ENCODE measurements at places on chromosomes 1 and 21. TPM values are rescaled to one million over a fixed set of nuclear protein-coding genes. Genes with fewer than 3 reads are reported as not detected.
A peak's percentile ranks its signal among the peaks of the same experiment; 100 is the strongest.

- DNase-seq, result no peak
These were observed 2.7 kb downstream of the RBM15 start for GRCh38 chr1:110341872-110342331.

Gene BRINP3
- not detected for total RNA-seq

DNA sequence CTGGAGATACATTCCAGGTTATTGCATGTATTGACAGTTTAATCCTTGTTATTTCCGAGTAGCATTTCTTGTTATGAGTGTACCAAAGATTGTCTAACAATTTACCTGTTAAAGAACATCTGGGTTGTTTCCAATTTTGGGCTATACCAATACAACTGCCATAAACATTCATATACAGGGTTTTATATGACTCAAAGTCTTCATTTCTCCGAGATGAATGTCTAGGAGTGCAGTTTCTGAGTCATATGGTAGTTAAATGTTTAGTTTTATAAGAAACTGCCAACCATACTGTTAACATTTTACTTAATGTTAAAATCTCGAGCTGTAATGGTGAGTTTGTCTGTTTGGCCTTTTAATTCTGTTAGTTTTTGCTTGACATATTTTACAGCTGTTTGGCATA lies 10.0 kb downstream of the RAB4A start:
- DNase-seq, result no peak

Gene FAM43B
- not detected for total RNA-seq

- no peak for DNase-seq
These were observed at the start of gene ARID4B for GRCh38 chr1:235327559-235328270. ARID4B (minus strand) TSS chr1:235328179; CDS start chr1:235326919, 1,260 bp downstream.

DNA sequence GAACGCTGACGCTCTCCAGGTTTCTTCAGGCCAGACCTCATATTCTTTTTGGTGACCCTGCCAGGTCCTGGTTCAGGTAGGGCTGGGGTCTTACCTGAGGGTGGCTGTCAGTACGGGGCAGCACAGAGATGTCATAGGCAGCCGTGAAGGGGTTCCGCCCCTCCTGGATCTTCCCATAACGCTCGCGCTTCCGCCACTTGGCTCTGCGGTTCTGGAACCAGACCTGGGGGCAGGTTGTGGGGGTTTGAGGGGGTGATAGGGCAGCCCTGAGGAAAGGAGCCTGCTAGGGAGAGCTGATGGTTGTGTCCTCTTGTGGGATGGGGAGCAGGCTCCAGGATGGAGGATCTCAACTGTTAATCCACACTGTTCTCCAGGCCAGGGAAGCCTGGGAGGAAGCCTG lies 9.1 kb downstream of the ALX3 start:
- DNase-seq, result no peak

Gene MPZL1
- total RNA-seq, result 93.7 TPM

Gene LIN28A
- not detected for total RNA-seq

DNA sequence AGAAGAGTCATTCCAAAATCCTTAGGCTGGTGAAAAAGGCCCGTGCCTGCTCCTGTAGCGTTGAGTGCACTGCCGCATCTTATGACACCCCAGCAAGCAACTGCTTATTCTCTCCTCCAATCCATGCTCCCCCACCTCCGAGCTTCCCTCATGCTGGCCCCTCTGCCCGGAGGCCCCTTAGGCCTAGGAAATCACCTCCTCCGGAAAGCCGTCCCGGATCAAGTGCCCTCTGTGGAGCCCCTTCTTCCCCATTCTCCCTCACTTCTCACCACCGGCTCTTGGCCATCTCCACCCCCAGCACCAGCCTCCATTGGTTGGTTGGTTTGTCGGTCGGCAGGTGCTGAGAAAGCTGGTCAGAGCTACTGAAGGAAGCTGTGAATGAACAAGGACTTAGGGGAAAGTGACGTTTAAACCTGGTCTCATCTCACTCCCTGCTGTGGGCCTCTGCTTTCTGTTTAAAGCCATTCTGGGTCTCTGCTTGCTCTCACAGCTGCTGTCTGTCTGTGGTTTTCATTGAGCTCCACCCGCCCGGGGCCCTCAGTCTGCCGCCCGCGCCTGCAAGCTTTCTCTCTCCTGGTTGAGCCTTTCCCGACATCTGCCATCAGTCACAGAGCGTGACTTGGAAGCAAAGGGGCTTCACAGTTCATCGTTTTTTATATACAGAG lies 122.2 kb downstream of the KCNN3 start:
- DNase-seq, result no peak

Gene S100A2
- 1.6 TPM for total RNA-seq

DNA sequence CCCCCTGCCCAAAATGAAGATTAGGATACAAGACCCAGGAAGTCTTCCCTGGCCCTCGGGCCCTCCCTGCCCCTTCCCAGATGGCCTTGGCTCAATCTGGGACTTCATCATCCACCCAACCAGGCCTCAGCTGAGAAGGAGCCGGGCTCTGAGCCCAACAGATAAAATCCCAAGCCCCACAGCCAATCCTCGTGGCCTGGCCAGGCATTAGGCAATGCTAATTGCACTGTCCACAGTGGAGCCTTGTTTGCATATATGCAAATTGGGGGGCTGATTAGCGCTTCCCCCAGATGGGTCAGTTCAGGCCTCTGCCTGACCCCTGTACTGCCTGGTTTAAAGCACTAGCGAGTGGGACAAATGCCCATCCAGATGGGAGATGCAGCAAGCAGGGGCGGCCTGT lies 34.9 kb downstream of the IGSF21 start:
- DNase-seq, result no peak

DNA sequence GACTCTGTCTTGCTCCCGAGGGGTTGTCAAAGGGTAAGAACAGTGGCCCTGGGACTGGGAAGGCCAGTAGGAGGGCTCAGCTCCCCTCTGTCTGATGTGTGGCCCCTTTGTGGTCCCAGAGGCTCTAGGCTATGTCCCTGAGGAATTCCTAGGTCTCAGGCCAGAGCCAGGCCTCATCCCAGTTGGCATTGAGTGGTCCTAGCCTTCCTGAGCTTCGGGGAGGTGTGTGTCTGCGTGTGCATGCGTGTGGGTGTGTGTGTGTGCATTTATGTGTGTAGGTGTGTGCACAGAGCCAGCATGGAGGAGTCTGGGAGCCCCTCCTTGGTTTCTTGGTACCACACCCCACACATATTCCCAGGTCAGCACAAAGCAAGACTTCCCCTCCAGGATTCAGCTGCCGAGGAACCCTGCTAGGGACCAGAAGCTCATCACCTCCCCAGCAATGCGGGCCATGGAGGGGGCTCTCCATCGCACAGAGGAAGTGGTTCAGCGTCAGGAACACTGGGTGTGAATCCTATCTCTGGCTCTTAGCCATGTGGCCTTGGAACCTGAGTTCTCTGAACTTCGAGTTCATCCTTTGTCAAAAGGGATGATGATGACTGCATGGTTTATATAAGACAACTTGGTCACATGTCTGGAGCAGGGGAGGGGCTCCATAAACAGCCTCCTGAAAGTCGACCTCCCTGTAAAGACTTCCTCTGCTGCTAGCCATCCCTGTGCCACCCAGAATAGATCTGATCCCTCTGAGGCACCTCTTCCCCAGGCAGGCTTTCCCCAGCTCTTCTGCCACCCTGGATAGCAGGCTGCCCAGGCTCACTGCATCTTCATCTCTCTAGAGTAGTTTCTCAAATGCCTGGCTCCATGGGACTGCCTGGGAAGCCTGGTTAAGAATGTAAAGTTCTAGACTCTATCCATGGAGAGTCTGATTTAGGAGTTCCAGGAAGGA lies 8.3 kb upstream of the EPS8L3 start:
- no peak for DNase-seq

GRCh38 chr1:225242611-225243010 lies 185.2 kb downstream of the LBR start:
- no peak for DNase-seq

Gene BEND5
- total RNA-seq, result not detected

DNA sequence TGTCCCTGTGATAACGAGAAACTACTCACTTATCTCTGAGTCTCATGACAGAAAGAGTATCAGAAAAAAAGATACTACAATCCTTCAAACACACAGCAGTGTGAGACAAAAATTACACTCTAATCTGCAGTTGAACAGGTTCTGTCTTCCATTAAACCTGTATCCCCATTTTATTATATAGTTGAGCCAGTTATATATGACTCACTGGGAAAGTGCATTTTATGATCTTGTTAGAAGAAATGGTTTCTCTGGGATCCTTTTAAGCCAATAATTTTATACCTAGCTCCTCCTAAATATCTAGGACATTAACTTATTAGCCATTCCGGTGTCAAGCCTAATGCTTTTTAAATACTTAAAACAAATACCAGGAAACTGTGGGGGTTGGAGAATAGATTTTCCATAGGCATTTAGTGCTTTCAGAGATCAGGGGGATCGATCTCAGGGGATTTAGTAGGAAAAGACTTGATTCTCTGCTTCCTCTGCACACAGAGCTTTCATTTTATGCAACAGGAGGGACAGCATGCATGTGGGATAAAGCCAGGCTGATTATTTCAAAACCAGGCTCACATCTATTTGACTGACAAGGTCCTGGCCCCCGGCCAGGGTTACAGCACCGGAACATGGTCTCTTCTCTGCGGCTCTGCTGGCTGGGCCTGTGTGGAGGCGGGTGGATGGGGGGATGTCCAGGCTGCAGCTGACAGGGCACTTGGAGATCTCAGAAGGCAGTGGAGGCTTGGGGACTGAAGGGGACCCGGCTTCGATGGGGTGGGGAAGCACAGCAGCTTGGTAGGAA lies 310.6 kb downstream of the DISC1 start:
- DNase-seq, result no peak

GRCh38 chr1:230781594-230781993 lies 34.4 kb downstream of the CAPN9 start:
- DNase-seq, result no peak

Gene NKAIN1
- not detected for total RNA-seq

Gene GJA8
- not detected for total RNA-seq

- no peak for DNase-seq
These were observed 185.6 kb upstream of the KCNK2 start for GRCh38 chr1:214896921-214897320.

GRCh38 chr1:206891412-206891811 lies 5.8 kb upstream of the IL24 start:
- DNase-seq, result no peak

- DNase-seq, result no peak
These were observed at the start of gene SPRR2A for GRCh38 chr1:153057375-153057774. SPRR2A (minus strand) TSS chr1:153057512; CDS start chr1:153056735, 777 bp downstream.

Gene GPR153
- 2.5 TPM for total RNA-seq

DNA sequence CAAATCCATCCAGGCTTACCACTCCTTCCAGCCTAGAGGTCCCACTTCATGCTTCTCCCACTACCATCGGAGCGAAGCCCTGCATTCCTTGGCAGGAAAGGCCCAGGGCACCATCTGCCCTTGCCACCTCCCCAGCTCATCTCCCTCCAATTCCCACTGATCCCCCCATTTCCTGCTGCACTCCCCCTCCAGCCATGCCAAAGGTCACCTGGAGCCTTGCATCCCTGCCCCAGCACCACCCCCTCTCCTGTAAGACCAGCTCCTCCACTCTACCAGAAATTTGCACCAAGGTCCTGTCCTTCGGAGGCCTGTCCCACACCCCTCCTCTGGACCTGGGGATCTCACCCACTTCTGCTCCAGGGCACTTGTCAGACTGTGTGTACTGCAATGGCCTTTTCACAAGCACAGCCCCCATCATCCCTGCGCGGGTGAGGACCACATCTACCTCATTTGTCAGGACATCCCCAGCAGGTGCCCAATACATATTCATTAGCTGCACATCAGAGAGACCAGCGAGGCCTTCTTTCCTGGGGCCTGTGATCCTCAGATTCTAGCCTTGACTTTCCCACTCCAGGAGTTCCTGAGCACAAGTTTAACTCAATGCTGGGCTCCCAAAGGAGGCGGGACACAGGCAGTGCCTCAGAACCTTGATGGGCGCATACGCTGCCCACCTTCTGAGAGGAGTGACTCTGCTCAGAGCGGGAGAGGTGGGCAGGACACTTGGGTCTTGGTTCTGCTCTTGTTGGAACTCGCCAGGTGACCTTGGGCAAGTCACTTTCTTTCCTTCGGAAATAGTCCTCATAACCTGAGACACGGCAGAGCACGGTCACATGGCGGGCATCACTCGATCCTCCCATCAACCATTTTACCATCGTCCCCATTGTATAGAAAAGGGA lies 49.9 kb upstream of the EDN2 start:
- no peak for DNase-seq

GRCh38 chr1:207878939-207879338 lies 32.0 kb downstream of the CD34 start:
- no peak for DNase-seq

Gene KCNJ15
- total RNA-seq, result 0.04 TPM

Gene SPRR1B
- not detected for total RNA-seq

GRCh38 chr1:86739648-86740509 lies 35.5 kb downstream of the SH3GLB1 start:
- no peak for DNase-seq

- no peak for DNase-seq
These were observed 24.5 kb downstream of the KIAA0319L start for GRCh38 chr1:35532497-35533223.

DNA sequence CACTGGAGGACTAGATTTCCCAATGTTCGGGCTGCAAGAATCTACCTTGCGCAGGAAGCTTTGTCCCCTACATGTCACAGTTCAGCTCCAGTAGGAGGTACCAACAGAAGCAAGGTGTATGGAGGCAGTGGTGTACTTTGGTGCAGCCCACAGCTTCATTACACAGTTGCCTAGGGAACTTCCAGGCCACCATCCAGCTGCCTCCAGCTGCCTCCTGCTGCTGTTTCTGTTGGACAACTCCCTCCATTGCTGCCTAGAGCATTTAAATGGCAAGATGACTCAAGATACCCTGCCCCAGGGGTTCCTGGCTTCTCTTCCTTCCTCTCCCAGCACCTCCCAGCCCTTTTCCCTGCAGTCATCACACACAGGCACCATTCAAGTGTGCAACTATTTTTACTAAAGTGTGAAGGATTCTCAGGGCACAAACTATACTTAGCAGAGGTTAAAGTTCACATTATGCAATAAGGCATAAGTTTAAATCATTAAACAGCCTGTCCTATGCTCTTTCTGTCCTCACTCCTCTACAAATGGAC lies 39.0 kb upstream of the ATP1A1 start:
- DNase-seq, result peak; percentile 19

All from pulmonary artery endothelial cell (primary cell).